ENCODE measurements at places on chromosomes 7 and 10. TPM values are rescaled to one million over a fixed set of nuclear protein-coding genes. Genes with fewer than 3 reads are reported as not detected.
A peak's percentile ranks its signal among the peaks of the same experiment; 100 is the strongest.

DNA sequence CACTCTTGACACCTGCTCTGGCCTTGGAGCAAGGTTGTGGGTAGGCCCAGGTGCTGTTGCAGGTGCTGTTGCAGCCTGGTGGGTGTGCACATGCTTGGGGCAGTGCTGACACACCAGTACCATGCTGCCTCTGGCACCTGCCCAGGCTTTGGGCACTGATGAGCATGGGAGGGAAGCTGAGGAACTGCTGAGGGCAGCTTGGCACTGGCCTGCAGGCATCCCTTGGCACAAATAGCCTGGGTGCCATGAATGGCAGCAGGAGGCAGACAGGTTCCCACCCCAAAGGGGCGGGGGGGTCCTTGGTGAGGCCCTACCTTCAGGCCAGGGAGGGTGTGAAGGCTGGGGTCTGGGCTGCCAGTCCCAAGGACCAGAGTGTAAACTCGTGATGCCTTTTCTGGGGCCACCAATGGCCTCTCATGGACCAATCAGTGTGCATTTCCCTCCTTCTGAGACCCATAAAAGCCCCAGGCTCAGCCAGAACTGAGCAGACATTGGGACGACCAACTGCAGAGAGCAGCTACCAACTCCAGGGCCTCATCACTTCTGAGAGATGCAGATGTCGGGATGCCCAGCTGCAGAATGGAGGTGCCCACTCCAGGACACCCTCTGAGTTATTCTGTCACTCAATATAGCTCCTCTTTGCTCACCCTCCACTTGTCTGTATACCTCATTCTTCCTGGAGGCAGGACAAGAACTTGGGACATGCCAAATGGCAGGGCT is 547.4 kb downstream of the ZWINT start:
- DNase-seq: no peak
- no peak overlapping the region for H3K4me3 ChIP-seq
- no peak overlapping the region for H3K27ac ChIP-seq
- no peaks in the 10 kb centered on the region for H3K36me3 ChIP-seq

GRCh38 chr10:21347043-21347784 is 178.3 kb downstream of the SKIDA1 start:
- no peak overlapping the region for H3K4me3 ChIP-seq
- DNase-seq: no peak
- no peak overlapping the region for H3K27ac ChIP-seq
- H3K4me1 ChIP-seq: no peaks in the 10 kb centered on the region

Gene INHBA
- total RNA-seq: not detected

DNA sequence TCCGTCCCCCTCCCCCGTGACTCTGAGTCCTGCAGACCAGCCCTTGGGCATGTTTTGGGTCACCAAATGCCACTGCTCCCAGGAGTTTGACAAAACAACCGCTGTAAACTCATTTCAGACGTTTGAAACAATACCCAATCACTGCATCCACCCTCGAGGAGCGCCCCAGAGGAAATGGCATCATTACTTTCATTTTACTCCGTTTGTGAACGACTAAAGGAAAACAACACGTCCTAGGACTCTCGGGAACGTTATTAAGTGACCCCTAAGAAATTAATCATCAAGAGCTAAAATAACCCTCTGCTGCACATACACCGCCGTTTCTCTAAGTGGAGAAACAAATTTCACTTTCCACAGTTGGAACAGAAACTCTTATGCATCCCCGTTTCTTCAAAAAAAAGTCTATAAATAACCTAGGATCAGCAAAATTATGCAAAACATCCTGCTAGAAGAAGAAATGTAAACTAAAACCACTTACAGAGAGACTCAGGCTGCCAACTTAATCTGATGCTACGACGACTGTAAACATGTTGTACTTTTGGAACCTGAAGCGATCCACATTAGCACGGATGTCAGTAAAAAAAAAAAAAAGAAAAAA is 109.9 kb upstream of the EFCAB10 start:
- H3K27ac ChIP-seq: peak overlapping the region; percentile 93
- DNase-seq: peak; percentile 74
- H3K27me3 ChIP-seq: no peaks in the 10 kb centered on the region
- peak overlapping the region; percentile 76 for H3K4me3 ChIP-seq
- H3K4me1 ChIP-seq: peaks cover 43% of the 10 kb centered on the region

- no peak overlapping the region for H3K27ac ChIP-seq
- H3K4me1 ChIP-seq: peaks cover 11% of the 10 kb centered on the region
- H3K4me3 ChIP-seq: no peak overlapping the region
- H3K36me3 ChIP-seq: no peaks in the 10 kb centered on the region
- peaks cover 76% of the 10 kb centered on the region for H3K27me3 ChIP-seq
Measured at GRCh38 chr7:155466814-155467733, 9.1 kb downstream of the EN2 start.

Gene A1CF
- total RNA-seq: not detected

DNA sequence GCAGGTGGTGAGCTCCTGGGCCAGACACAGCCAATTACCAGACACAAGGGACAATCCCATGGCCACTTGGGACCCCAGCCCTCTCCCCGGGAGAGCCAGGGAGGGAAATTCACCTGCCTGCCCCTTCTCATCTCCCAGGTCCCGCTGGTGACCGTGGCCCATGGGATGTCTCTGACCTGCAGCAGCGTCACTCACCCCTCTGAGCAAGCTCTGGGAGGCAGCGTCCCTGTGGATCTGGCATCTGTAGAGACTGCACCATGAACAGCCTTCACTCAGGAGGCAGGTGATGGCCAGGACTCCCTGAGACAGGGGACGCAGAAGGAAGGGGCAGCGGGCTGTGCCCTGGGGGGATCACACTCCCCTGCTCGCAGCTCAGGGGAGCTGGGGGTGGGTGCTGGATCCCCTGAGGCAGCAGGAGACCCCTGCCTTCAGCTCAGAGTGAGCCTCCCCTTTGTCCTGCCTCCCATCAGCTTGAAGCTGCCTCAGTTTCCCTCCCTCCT is 90.8 kb downstream of the FOXL3 start:
- H3K27me3 ChIP-seq: no peaks in the 10 kb centered on the region
- peak; percentile 10 for DNase-seq
- H3K4me3 ChIP-seq: no peak overlapping the region
- H3K4me1 ChIP-seq: peaks cover 25% of the 10 kb centered on the region
- H3K36me3 ChIP-seq: peaks cover 4% of the 10 kb centered on the region

GRCh38 chr10:101897633-101898032 is 54.0 kb upstream of the KCNIP2 start:
- H3K4me3 ChIP-seq: no peak overlapping the region
- H3K4me1 ChIP-seq: peaks cover 14% of the 10 kb centered on the region

Measured in activated CD4-positive, alpha-beta T cell treated with anti-CD3 and anti-CD28 coated beads for 36 hours (primary cell).